ENCODE measurements at places on chromosomes 11 and 22.

DNA sequence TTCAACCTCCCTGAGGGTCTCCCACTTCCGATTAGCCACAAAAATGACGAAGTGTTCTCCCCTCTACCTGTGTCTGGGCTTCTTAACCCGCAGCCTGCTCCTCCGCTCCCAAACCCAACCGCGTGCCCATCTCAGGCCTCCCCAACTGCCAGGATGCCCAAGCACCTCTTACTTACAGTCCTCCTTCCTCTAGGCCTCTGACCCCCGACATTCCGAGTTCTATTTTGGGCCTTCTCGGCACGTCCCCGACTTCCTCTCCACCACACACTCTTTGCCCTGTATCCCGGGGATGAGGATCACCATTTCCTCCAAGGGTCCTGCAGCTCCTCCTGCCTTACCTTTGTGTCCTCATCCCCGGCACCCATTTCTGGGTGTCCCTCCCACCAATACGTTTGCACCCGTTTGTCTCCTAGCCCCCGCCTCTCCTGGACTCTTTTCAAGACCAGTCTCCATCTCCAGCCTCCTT is 388 bp upstream of the MUS81 start:
- DNase-seq = no peak

DNA sequence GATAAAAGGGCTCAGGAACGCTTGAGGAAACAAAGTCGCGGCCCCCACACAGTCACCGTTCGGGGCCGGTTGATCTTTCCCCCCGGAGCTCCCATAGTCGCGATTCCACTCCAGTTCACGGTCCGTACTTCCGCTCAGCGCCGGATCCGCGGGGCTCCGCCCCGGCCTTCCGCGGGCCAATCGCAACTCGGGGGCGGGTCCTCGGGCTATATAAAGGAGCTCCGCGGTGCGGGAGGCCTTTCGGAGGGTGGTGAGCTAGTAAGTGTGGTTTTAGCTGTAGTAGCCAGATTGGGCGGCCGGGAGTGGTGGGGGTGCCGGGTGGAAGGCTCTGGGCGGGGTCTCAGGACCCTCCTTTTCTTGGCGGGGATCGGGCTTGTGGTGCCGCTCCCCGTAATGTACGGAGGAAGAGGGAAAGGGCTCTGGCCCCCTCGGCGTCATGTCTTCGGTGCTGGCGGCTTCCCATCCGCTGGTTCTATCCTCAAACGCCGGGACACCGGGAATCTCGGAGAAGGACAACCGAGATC is at the start of the genes C11orf98 and CSKMT:
TSS of gene C11orf98 (minus strand) at position 136 of the 524 bp plus-strand sequence. CDS start at position 95, 41 bp downstream.
TSS of gene CSKMT (plus strand) at position 238 of the 524 bp plus-strand sequence. CDS start 568 bp downstream, outside the sequence.
- DNase-seq = peak; percentile 92

GRCh38 chr11:34174412-34175041 is 69.1 kb downstream of the NAT10 start:
- peak; percentile 75 for DNase-seq

DNA sequence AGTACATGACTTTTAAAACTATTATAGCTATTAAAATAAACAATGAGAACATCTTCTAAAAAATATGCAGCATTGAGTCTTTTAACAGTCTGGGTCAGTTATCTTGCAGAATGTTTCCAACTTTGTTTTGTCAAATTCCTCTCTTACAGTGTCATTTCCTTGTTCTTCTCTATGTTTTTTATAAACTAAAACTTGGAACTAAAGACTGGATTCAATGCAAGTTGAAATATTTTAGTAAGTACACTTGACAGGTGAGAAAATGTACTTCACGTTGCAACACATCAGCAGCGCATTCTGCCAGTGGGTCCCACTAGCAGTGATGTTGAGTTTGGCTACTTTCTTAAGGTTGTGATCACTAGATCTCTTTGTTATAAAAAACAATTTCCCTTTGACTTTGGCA is 1407.6 kb upstream of the RAG2 start:
- DNase-seq = no peak

GRCh38 chr22:22154040-22154439 is 90.5 kb upstream of the VPREB1 start:
- no peak for DNase-seq

DNA sequence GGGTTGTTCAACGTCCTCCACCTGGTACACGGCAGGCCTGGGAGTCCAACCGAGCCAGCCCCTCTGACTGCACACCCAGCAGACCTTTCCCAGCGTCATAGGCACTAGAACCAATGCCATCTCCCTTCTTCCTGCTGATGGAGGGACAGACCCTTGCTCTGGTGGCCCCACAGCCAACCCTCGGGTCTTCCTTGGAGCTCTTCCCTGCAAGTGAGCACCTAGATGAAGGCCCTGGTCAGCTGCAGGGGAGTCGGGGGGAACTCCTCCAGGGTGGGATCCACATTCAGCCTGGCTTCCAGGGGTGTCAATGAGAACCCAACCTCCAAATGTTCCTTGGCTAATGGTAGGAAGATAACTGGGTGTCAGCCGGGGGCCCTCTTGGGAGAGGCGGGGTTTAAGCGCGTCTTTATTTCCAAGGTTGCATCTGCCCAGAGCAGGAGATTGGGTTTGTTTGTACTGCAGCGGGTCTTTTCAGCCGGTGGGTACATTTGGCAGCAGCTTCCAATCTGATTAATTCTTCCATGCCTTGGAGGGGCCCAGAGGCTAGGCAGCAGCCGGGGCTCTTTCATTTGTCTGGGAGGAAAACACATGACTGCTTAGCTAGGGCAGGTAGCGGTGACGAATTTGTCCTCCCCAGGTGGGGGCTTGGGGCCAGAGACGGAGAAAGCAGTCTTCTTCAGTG is 56.0 kb upstream of the SHISAL1 start:
- no peak for DNase-seq

DNA sequence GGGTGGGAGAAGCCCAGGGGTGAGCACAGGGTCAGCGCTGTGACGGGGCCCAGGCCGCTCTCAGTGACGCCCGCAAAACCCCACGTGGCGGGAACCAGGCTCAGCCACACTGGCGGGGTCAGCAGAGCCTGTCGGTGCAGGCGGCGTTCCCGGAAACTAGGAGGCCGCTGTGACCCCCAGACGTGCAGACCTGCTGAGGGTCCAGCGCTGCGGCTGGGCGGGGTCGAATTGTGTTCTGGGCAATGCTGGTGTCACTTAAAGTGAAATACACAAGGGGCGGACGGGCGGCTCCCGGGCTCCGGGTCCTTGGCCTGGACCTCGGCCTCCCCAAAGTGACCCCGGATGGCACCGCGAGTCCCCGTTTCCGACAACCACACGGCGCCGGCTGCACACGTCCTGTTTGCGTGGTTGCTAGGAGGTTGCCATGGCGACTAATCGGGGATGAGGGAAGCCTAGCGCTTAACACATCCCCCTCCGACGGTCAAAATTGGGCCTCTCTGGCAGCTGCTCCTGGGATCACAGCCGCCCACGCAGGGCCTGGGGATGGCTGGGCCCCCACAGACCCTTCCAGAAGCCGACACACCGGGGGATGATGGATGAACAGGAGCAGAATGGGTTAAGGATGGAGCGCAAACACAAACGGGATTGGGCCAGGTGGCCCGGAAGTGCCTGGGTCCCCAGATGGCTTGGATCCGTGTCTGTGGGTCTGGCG is 81.7 kb upstream of the PRR5 start:
- peak; percentile 59 for DNase-seq

DNA sequence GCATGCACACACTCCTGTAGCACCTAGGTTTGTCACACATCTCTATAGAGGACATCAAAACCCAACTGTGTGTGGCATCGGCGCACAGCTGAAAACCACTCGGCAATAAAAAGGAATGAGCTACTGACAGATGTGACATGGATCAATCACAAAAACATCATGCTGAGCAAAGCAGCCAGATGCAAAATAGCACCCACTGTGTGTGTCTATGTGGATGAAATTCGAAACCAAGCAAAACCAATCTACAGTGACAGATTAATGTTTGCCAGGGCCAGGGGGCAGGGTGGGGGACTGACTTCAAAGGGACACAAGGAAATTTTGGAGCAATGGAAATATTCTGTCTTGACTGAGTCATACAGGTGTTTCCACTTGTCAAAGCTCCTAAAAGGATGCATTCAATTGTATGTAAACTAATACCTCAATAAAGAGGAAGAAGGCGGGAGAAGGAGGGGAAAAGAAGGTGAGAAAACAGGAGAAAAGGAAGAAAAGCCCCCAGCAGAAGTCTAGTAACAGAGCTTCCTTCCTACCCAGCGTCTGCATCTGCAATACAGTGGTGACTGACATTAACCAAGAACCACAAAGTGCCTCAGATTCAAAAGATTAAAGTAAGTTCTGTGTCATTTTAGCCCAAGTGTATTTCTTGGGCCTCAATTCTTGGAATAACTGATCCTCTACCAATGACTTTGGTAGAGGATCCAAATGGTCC is 49.8 kb downstream of the PACSIN2 start:
- no peak for DNase-seq

- no peak for DNase-seq
Observed at GRCh38 chr11:71532036-71532610, 5.1 kb downstream of the KRTAP5-7 start.

DNA sequence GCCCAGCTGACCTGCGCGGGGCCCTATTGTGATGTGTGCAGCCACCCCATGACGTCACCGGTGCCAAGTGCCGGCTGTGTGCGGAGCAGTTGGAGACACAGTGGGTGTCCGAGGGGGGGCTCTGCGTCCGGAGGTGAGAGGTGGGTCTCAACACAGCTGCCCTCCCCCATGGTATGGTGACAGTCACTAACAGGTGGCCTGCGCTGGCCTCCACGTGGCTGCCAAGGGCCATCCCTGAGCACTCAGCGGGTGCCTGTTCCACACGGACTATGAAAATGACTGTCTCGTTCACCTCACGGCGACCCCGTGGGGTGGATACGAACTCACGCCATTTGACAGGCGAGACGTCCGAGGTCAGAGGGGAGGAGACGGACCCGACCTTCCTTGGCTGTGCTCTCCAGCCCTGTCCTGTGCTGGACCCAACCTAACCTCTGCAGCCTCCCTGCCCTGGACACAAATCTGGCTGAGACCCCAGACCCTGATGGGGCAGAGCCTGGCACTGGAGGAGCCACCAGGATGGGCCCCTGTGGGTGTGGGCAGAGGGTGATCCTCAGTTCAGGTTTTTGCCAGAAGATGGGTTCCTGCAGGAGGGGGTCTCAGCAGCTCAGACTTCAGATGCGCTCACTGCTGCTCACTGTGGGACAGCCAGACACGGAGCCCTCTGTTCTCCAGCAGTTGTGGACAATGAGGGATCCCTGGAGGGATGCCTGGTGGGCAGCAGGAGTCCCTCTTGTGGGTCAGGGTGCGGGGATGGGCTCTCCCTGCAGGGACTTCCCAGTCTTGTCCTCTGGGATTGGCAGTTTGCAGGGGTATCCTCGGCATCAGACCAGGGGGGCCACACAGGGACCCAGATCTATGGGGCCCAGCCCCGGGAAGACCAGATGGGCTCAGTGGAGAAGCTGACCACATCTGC is 6.3 kb downstream of the HRAS start:
- no peak for DNase-seq

GRCh38 chr11:117837070-117837776 is 12.7 kb upstream of the FXYD2 start:
- no peak for DNase-seq

DNA sequence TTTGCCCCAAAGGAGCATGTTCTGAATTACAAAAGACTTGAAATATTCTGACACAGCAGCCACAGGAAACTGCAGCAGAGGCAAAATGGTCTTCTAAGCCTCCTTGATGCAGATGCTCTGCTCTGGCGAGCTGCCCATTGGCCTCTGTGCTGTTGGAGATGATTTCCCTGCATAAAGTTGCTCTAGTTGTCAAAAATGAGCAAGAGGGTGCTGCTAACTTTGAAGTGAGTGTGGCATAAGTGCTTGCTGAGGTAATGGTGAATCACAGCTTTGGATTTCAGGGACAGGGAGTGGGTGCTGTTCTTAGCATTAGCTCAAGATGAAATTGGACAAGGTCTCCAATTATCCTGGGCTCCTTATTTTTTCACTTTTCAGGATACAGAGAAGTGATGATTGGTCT is 435.4 kb downstream of the TMEM135 start:
- no peak for DNase-seq

GRCh38 chr11:116598556-116598955 is 174.2 kb downstream of the BUD13 start:
- DNase-seq = no peak

DNA sequence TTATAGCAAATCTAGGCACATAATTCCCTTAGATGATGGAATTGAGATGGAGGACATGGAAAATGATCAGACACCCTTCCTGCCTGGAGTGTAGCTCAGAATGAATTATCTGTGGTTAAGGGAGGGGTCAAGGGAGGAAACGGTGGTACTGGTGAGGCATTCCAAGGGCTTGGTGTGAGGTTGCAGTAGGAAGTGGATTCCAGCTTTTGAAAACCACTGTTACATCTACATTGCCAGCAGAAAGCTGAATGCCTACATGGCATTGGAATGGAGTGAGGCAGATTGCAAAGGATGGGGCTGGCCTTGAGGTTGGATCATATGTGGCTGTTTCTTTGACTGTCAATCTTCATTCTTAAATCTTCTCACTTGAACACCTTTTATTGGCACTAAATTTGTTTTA is 684.4 kb downstream of the NTM start:
- no peak for DNase-seq
